ENCODE measurements at places on chromosomes 2 and 18.

DNA sequence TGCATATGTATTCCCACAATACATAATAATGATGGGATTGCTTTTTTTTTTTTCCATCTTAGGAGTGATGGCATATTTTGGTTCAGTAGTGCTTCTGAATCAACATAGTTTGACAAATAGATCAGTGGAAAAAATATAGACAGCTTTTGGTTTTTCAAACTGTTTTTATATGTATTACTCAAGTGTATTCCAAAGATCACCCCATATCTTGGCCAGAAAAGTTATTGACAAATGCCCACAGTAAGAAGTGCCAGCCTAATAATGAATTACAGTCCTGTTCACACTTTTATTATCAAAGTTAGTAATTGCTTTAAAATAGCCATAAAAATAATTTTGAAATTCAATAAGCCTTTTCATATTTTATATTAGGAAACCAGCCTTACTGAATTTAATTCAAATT, 95.0 kb downstream of the TMEFF2 start:
- DNase-seq, result no peak

DNA sequence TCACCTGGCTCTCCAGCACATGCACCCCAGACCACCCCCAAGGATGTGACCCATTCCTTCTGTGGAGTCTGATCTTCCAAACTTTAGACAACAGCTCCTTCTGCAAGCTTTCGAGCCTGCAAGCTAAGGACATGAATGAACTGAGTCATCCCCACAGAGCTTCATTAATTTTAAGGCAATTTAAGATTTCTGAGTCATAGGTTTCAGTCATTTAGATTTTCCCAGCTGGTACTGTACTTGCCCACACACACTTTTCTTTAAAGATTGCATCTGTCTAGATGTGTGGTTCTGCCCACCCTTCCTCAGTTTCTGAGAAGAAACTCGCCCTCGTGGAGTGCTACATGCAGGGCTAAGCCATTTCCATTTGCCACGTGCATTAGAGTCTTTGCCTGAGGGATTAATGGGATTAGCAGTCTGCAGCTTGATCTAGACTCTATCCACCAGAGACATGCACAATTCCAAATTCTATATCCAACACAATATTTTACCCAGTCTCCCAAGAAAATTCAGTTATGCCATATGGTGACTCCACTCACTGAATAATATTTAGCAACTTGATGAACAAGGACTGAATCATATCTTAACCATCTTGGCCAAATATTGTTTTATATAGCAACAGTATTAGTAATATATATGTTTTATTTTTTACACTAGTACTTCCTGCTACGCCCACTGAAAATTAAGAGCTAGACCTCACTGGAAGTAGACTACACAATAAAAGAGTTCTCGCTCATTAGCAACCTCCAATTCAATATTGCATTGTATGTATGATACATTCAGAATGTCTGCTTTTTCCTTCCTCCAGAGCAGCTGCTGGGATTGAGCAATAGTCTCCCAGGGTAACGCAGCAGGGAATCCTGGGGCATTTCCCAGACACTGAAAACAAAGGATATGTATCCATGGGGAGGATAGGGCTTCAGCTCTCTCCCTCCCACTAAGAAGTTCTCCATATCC, 14.3 kb upstream of the TRIB2 start:
- peak; percentile 76 for DNase-seq

GRCh38 chr2:185537689-185538088, 200.9 kb upstream of the FSIP2 start:
- no peak for DNase-seq

GRCh38 chr2:150296770-150297546, 190.5 kb downstream of the RND3 start:
- DNase-seq, result no peak

GRCh38 chr2:218168635-218169462, 2.1 kb upstream of the CXCR1 start:
- DNase-seq, result peak; percentile 47

GRCh38 chr2:143937723-143938350, 582.1 kb downstream of the ZEB2 start:
- DNase-seq, result peak; percentile 32

DNA sequence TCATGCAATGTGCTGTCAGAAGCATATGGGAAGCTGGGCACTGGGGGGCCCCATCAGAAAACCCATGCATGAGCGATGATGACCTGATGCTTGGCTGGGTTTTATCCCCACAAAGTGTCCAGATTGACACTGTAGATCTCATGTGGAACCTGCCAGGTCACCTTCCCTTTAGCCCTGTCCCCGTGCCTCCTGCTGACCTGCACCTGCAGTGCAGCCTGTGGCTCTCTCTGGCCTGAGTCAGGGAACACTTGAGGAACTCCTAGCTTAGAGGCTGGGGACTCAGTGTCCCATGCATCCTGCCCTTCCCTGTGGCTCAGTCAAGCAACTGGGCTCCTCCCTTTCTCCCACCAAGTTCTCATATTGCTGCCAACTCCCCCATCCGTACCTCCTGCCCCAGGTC, 57.7 kb downstream of the PDCL3 start:
- peak; percentile 5 for DNase-seq

GRCh38 chr2:70919672-70920366, 15.9 kb upstream of the ATP6V1B1 start:
- peak; percentile 84 for DNase-seq

DNA sequence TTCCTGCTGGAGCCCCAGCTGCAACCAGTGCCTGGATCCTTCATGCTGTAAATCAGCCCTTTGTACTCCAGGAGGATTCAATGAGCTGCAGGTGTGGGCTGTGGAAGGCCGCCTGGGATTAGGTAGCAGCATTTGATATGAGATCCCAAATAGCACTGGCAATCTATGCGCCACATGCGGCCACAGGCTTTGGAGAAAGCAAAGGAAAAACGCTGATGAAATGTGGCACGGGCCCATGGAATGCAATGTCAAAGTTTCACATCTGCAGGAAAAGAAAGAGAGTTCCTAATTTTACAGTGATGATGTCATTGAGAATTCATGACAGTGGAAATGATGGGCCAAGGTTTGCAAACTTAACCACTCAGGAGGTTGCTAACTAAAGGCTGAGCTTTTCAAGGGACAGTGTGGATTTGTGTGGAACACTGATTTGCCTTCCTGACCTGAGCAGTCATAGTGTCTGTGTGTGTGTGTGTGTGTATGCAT, 216.4 kb upstream of the OSR1 start:
- DNase-seq, result peak; percentile 92

- DNase-seq, result no peak
These were observed 33.9 kb downstream of the ACKR3 start for GRCh38 chr2:236603361-236604015.

DNA sequence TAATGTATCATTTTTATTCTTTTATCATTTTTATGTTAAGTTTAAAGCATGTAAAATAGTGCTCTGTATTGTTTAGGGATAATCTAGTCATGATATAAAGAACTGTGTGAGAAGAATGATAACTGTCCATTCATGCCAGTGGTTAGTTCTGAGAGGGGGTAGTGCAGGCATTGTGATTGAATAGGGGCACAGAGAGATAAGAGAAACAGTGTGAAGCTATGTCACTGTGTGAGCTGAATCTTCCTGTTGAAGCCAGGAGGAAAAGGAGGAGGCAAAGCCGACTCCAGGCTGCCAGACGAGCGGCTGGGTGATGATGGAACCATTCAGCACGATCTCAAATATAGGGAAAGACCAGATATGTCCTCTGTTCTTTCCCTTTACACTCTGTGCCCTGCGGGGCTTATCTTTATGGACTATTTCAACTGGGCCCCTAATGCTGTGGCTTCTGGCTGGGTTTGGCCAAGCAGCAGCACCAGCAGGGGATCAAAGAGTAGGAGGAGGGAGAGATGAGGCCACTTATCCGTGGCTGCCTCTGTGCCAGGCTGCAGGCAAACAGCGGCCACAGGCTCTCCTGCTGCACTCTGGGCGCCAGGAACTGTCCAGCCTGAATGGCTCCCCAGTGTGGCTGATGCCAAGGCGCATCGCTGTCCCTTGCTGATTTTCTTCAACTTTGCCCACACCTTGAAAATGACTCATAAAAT, 128.0 kb downstream of the SPP2 start:
- DNase-seq, result no peak
